ENCODE measurements at places on chromosomes 5 and 9.

- peak; percentile 56 for DNase-seq
These were observed 3.4 kb downstream of the SLC6A19 start for GRCh38 chr5:1204693-1205242.

- DNase-seq: no peak
These were observed 99.5 kb downstream of the FBXW11 start for GRCh38 chr5:171906703-171907590.

DNA sequence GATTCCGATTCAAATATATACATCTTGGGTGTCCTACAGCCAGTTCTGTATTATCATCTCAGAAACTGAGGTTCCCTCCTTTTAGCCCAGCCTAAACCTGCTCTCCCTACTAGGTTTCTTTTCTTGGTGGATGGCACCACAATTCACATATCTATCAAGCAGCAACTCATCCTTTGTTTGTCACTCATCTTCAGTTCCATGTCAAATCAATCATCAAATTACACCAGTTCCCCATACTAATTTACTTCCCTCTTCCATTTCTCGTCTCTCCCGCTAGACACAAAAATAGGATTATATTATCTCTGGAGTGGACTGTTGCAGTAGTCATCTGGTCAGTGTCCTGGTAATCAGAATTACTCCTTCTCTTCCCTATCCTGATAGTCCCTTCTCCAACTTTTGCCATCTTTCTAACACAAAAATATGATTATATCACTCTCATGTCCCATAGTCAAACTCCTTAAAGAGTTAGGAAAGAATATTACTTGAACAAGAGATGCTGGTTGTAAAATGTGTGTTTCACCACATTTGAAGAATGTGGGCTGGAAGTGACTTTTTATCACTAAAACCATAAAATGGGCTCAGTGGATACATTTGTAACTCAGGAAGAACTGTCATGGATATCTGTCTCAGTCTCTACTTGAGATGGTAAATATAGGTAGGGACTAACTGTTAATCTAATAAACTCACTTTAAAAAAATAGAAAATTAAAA lies 69.1 kb upstream of the RICTOR start:
- DNase-seq: no peak

GRCh38 chr5:124869426-124870033 lies 123.1 kb upstream of the ZNF608 start:
- DNase-seq: no peak

GRCh38 chr5:139494256-139494655 lies 11.7 kb upstream of the STING1 start:
- DNase-seq: no peak

- no peak for DNase-seq
These were observed 23.4 kb downstream of the LURAP1L start for GRCh38 chr9:12798066-12798770.

DNA sequence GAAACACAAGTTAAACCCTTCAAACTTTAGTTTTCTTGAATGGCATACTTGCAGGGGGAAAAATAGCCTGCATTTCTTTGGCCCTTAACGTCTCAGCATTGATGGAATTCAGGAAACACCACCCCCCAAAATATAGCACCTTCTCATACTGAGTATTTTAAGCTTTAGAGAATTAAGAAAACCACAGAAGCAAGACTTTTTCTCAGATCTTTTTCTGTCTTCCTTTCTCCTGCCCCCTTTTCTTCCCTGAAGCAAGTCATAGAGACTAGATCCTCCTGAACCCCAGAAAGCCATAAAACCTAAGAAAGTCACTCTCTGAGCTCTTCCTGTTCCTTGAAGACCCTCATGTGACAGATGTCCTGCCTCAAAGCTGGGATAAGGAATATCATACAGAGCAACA lies 1069.9 kb downstream of the EFNA5 start:
- DNase-seq: no peak

- no peak for DNase-seq
These were observed 103.4 kb upstream of the DMRTA1 start for GRCh38 chr9:22343218-22343611.

- DNase-seq: no peak
These were observed 391.1 kb upstream of the GRIA1 start for GRCh38 chr5:153099328-153099727.

DNA sequence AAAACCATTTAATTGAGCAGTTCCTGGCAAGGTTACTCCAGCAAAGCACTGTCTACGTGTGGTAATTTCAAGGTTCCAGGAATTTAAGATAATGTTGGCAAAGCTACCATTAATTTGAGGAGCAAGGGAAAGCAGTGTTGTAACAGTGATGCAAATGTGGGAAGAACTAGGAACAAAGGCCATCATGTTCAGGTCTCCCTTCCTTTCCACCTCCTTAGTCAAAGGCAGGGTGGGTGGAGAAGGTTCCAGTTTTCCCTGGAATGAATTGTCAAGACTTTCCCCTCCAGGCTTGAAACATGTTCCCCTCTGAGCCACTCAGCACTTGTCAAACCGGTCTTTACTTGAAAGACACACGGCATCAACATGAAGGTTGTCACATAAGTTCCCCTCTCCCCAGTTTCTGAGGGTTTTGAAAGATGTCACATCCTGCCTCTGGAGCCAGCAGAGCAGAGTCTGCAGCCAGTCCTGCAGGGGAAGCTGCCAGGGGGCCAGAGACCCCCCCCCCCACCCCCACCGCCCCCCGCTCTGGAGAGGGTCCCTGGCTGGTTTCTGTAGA lies 226.0 kb downstream of the GAS1 start:
- no peak for DNase-seq

DNA sequence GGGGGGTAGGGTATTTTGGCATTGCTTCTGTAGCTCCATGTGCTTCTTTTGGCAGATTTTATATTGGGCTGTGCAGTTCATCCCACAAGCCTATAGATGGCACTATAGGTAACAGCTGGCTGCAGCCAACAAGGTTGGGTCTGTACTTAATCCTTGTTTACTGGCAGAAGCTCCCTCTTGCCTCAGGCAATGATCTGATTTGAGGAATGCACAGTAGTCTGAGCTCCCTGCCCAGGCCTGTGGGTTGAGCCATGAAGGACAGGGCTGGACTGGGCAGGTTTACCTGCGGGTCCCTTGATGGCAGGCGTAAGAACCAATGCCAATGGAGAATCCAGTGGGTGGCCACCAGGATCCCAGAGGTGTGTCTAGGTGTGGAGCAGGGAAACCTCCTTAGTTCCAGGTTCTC lies 11.7 kb upstream of the OR1J2 start:
- DNase-seq: peak; percentile 47

GRCh38 chr5:9587135-9587534 lies 41.3 kb upstream of the SEMA5A start:
- no peak for DNase-seq

DNA sequence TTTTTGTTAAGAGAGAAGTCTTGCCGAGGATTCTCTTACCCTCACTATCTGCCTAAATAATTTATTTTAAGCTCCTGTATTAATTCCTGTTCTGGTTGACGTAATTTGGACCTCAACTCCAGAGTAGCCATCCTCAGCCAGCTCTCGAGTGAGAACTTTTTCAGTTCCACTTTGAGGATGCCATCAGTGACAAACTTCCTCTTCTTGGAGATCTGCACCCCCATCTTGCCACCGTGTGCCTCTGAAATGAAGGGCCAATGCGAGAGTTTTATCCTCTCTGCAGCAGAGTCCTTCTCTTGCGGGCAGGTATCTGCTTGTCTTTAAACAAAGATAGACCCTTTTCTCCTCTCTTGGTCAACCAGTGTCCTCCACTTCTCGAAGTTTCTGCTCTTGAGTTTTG lies 19.5 kb upstream of the TMEM174 start:
- no peak for DNase-seq

- DNase-seq: no peak
These were observed 289.3 kb downstream of the FANCC start for GRCh38 chr9:95027914-95028852.

DNA sequence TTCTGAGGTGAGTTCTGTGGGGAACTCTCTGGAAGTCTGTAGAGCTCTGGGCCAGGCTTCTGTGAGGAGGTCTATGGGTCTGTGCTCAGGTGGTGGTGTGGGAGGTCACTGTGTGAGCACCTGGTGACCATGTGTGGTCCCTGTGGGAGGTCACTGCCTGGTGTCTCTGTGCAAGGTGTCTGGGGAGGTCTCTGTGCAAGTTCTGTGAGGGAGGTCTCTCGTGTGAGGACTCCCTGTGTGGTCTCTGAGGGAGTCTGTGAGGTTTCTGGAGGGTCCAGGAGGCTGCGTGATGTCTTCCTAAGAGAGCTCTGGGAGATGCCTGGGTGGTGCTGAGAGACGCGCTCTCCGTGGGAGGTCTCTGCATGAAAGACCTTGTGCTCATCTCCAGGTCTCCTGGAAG lies 6.0 kb upstream of the SPATA31E1 start:
- no peak for DNase-seq

- DNase-seq: peak; percentile 22
These were observed 2.6 kb upstream of the ANKRD18A start for GRCh38 chr9:38622951-38623350.

DNA sequence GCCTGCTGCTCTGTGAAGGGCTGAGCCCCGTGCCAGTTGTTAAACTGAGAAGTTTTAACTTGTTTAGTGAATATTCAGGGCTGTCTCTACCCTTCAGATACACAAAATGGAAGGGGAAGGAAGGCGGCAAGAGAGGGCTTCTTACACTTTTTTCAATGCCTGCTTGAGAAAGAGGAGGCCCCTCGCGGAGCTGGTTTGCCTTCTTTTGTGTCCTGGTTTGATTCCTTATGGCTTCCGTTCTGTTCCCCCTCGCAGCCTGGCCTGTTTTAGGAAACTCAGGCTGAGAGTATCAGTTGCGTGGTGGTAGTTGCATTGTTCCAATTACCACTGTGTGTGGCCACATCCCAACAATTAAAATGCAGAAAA lies 1.0 kb downstream of the FAM53C start:
- DNase-seq: no peak

DNA sequence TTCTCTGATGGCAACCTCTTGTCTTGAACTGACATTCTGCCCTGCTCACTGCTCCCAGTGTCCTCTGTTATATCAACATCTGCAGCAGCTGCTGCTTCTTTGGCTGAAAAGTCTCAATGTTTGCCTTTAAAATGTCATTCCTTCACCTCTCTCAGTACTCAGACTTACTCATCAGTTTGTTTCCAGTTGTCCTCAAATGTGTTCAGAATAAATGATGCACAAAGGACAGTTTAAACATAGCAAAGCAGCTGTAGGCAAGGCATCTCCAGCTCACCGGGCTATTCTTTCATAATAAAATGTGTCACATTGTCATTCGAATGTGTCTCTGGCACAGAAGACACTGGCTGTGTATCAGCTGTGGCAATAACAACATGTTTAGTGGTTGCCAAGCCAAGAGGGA lies 590.9 kb upstream of the ZNF608 start:
- DNase-seq: no peak

DNA sequence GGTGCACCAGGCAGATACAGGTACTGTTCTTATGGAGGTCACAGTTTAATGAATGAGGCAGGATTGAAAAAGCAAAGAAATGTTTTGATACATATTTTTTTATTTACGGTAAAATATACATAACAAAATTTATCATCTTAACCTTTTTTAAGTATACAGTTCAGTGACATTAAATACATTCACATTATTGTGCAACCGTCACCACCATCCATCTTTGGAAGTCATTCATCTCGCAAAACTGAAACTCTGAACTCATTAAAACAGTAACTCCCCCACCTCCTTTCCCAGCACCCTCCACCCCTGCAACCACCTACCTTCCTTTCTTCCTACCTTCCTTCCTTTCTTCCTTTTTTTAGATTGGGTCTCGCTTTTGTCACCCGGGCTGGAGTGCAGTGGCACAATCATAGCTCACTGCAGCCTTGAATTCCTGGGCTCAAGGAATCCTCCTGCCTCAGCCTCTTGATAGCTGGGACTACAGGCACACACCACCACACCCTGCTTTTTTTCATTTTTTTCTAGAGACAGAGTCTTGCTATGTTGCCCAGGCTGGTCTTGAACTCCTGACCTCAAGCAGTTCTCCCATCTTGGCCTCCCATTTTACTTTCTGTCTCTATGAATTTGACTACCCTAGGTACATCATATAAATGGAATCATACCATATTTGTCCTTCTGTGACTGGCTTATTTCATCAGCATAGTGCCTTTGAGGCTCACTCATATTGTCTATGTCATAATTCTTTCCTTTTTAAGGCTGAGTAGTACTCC lies 22.5 kb upstream of the PSD2 start:
- no peak for DNase-seq

DNA sequence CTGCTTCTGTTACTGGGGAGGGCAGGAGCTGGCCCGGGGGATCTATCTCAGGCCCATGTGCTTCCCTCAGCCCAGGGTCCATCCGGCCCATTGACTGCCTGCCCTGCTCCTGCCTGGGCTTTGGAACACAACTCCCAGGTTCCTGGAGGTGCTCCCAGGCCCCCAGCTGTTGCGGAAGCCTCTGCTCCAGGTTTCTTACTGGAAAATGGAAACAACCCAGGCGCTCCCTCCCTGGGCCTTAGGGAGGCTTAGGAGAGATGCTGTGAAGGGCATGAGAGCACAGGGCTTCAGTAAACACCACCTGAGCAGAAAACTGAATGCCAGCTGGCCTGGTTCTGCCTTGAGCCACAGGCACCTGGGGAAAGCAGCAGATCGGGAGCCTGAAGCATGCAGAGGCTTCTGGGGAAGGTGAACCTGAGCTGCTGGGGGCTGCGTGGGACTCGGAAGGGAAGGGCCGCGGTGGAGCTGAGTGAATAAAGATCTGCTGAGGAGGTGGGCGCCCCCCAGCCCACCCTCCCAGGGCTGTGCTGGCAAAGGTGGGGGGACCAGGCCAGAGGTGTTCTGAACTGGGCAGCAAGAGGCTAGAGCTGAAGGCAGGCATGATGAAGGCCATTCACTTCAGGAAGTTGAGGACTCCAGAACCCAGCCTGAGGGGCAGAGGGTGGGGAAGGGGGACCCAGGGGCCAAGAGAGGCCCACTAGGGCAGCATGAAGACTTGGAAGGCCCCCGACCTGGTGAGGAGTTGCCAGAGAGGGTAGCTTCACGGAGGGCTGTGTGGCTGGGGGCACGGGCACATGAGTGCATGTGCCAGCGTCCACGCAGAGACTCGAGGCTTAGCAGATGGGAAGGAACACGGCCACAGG lies 64.8 kb downstream of the SHB start:
- DNase-seq: no peak

DNA sequence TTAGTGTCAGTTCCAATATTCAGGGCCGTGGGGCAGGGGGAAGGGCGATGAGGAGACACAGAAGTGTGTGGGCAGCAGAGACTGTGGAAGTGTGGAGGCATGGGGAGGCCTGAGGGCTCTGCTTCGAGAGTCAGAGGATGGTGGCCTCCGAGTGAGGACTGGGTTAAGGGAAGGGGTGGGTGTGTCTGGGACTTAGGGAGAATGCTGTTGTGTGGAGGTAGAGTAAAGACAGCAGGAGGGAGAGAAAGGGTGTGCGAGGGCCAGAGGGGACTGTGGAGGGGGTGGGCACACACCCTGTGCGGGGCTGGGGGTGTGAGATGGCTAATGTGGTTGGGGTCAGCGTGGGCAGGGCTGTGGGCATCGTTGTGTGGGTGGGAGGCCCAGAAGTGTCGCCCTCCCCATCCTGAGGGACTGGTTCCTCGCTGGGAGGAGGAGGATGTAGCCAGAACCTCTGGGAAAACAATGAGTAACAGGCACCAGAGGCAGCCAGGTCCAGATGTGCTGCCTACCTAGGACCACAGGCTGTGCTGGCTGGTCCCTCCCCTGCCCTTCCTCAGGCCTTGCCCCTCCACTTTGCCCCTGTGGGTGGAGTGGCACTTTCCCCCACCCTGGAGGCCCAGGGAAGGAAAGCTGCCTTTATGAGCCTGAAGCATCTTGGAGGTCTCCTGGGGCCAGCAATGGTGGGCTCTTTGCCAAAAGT lies 4.2 kb downstream of the USP20 start:
- DNase-seq: no peak

GRCh38 chr5:132689513-132689912 lies 15.7 kb downstream of the IL4 start:
- DNase-seq: no peak

- DNase-seq: no peak
These were observed 27.8 kb downstream of the PRRC2B start for GRCh38 chr9:131421691-131422090.

- no peak for DNase-seq
These were observed 140.7 kb downstream of the SREK1 start for GRCh38 chr5:66284588-66285342.

Measured in suppressor macrophage (primary cell).